Kasumi-1 (cell line): ENCODE measurements at places on chromosomes 16 and 17.

DNA sequence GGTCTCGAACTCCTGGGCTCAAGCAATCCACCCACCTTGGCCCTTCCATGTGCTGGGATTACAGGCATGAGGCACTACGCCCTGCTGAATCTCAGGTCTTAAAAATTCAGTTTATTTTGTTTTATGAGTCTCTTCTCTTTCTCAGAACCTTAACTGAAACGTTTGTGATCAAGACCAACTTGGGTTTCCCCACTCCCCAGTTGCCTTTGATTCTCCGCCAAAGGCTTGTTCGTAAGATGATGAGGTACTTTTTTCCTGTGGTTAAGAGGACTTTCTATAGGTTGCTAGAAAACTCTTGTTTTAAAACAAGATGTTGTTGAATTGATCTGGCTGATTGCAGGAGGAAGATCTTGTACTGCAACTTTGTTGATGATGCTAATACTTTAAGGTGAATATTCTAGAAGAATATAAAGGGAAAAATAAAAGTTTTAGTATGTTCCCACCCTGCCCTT, 11.7 kb downstream of the ABCC1 start:
- DNase-seq: no peak

DNA sequence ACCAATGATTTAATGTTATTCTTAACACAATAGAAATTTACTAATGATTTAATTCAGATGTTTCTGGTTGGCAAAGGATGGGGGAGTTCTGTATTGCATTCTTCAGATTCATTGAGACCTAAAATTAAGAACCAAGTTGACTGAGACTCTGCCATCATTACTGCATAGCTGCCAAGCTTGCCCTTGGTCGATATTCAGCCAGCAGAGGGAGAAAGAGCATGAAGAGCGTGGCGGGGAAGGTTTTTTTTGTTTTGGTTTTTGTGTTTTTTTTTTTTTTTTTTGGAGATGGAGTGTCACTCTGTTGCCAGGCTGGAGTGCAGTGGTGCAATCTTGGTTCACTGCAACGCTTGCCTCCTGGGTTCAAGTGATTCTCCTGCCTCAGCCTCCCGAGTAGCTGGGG, 659.4 kb upstream of the EEF2KMT start:
- no peak for DNase-seq

- DNase-seq: no peak
Observed at GRCh38 chr17:79935197-79935885, 96.1 kb upstream of the CBX4 start.

GRCh38 chr17:44071772-44072171, 1.2 kb downstream of the G6PC3 start:
- DNase-seq: no peak

DNA sequence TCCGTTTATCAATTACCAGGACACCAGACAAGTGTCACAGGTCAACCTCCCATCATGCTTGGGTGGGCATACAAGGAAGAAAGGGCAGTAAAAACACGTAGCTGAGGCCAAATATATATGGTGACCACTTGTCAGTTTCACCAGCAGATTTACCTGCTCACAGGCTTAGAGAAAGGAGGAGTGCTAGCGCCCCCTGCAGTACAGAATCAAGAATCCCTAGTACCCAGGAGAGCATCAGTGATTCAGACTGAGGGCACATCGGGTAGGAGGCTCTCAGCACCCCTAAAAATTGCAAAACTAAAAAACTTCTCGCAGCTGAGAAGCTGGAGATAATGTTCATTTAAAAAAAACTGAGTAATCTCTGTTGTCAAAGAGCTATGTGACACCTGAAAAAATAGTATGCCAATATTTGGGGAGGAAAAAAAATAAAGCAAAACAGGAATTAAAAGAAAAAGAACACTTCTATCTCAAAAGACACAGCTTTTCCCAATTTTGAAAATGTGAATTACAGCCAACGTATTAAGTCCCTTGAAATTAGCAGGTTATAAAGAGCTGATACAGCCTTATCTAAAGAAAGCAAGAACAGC, 21.2 kb upstream of the MON1B start:
- DNase-seq: peak; percentile 47

DNA sequence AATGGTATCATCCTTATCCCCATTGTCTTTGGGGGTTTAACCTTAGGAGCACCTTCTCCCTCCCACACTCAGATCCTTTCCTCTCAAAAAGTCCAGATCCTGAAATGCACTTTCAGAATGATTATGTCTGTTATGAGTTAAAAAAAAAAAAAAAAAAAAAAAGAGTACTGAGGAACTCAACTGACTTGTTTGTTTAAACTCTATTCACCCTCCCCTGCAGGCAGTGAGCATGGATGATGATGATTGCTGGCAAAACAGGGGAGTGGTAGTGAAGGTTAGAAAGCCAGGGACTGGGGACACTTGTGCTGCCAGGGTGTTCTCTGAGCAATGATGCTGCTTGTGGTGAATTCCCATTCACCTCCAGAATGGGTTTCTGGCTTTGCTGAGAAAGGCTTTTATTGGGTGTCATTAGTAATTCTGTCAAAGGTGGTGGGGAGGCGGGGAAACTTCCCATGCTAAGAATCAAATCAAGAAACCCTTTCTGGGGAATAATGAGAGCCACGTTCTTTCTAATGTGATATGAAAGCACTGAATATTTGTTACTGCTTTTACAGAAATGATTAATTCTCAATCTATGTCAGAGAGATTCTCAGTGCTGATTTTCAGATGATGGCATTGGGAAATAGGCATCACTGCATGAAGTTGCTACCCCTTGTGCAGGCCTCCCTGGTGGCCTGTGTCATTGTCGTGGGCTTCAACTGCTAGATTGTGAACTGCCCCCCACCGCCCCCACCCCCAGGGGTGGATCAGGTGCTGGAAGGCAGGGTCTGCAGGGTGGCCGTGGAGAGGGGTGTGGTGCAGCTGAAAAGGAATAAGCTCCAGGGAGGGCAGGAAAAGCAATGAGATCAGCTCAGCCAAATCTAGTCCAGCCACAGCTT, 14.1 kb downstream of the CCL4 start:
- DNase-seq: no peak

DNA sequence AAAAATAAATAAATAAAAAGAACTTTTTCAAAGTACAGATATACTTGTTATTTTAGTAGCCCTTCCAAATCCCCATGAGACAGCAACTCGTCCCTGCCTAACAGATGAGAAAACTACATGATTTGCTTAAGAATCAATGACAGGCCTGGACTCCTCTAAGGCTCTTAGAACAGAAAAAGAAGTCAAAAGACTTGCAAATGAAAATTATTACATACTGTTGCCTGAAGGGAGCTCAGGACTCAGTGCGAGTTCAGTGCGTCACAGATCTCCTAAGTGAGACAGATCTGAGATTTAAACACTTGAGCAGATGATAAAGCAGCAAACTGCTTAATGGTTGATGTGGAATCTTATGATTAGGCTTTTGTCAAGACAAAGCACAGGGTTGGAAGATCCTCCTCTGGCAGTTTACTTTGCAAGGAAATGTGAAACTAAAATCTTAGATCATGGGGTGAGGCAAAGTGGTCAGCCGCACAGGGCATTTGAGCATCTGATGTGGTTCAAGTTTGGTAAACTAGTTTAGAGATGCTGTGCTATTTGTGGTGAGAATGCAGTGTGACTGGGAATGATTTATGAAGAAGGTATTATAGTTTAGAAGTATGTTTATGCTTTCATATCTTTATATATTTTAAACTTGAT, 138.1 kb downstream of the TRIM37 start:
- DNase-seq: no peak

- DNase-seq: no peak
Observed at GRCh38 chr17:9755083-9755482, 36.3 kb downstream of the DHRS7C start.
